Esophagus squamous epithelium (tissue), 5 donors: ENCODE measurements at places on chromosomes 7 and 10. TPM values are rescaled to one million over a fixed set of nuclear protein-coding genes. Genes with fewer than 3 reads are reported as not detected.

The LIPK gene
- total RNA-seq: 1.9 TPM

The SEC31B gene
- total RNA-seq: 2.6 TPM

The MYO1G gene
- total RNA-seq: 1.3 TPM

The LIPF gene
- total RNA-seq: not detected

The OR13A1 gene
- total RNA-seq: 0.21 TPM

The BMPER gene
- total RNA-seq: 0.76 TPM

The PPP1R9A gene
- total RNA-seq: 6.3 TPM

- no peak overlapping the region for H3K4me3 ChIP-seq
- no peaks in the 10 kb centered on the region for H3K27me3 ChIP-seq
- DNase-seq: no peak
- no peaks in the 10 kb centered on the region for H3K36me3 ChIP-seq
- no peaks in the 10 kb centered on the region for H3K4me1 ChIP-seq
- H3K27ac ChIP-seq: no peak overlapping the region
These were observed 22.8 kb downstream of the PPIA start for GRCh38 chr7:44819292-44819691.

DNA sequence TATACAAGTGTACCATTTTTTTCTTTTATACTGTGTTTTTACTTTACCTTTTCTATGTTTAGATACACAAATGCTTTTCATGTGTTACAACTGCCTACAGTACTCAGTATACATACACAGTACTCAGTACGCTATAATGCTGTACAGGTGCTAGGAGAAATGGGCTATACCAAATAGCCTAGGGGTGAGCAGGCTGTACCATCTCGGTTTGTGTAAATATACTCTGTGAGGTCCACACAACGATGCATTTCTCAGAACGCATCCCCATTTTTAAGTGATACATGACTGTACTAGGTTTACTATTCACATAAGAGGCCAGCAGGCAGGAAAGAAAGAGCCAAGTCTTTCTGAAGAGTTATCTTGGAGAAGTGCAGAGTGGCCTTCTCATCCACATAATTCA lies 426.4 kb upstream of the MTPN start:
- no peak for DNase-seq
- no peak overlapping the region for H3K27ac ChIP-seq
- no peaks in the 10 kb centered on the region for H3K36me3 ChIP-seq
- no peaks in the 10 kb centered on the region for H3K27me3 ChIP-seq

- DNase-seq: no peak
- H3K4me3 ChIP-seq: no peak overlapping the region
- no peak overlapping the region for H3K27ac ChIP-seq
- H3K4me1 ChIP-seq: no peaks in the 10 kb centered on the region
- no peaks in the 10 kb centered on the region for H3K36me3 ChIP-seq
These were observed 93.6 kb downstream of the HGF start for GRCh38 chr7:81676105-81676811.

DNA sequence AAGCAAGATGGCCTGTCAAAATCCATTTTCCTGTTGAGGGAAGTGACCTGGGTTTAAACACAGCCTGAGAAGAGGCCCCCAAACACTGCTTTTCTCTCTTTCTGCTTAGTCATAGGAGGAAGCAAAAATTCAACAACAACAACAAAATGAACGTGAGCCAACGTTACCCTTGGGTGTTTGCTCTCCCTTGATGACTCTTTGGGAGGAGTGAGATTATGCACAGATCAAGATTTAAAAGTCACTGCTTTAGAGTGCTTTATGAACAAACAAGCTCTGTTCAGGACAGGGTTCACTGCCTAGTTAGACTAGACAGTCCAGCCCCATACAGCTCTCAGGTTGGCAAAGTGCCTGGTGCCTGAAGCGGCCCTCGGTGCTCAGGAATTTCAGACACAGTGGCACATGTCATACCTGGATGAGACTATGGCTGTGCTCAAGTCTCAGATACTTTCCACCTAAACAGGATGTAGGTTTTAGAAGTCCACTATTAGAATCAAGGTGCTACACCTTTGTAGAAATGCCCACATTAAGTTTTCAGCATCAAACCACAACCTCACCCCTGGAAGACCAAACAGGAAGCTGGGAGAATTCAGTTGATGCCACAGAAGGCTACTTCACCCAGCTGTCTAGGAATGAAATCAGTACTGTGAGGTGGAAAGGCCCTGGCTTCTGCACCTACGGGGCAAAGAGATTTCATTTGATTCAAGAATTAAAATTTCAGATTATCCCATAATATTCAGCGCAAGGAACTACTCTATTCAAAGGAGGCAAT lies 38.7 kb downstream of the DENND11 start:
- no peaks in the 10 kb centered on the region for H3K27me3 ChIP-seq
- peaks cover 84% of the 10 kb centered on the region for H3K36me3 ChIP-seq
- DNase-seq: no peak
- H3K27ac ChIP-seq: peak overlapping the region; percentile 70
- no peak overlapping the region for H3K4me3 ChIP-seq
- H3K4me1 ChIP-seq: no peaks in the 10 kb centered on the region

DNA sequence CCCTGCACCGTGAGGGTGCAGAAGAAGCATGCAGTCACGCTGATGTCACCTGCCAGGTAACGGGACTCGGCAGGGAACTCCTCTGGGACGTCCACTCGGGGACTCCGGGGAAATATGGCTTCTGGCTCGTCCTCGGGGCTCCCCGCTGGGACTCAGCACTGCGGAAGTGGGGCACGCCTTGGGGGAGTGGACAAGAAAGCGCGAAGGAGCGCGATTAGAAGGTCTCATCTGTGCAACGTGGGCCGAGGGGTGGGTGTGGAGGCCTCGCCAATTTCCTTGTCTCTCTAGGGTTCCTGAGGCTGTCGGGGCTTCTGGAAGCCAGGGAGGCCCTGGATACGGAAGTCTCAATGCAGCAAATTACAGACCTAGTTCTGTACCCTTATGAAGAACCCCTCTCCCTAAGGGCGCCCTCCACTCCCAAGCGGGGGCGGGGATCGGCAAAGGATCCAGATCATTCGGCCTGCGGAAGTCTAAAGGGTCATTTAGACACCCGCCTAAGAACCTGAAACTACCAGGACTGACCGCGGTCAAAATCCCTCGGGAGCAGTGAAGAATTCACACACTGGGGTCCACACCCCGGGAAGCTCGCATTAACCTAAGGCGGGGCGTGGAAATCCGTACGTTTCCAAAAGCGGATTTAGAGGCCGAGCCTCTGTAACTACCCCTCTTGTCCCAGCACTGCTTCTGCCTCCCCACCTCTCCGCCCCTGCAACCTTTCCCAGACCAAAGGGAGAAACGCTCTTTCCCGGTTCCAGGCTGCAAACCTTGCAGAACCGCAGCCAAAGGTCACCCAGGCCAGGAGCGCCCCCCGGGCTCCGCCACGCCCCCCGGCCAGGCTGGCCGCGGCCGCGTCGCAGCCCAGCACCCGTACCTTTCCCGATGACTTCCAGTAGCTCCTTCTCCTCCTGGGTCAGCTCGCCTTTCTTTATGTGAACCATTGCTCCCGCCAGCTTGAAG lies 640 bp downstream of the ANKMY2 start:
- peak overlapping the region; percentile 97 for H3K27ac ChIP-seq
- DNase-seq: no peak
- H3K4me3 ChIP-seq: peak overlapping the region; percentile 85
- no peaks in the 10 kb centered on the region for H3K27me3 ChIP-seq
- peaks cover 53% of the 10 kb centered on the region for H3K4me1 ChIP-seq

DNA sequence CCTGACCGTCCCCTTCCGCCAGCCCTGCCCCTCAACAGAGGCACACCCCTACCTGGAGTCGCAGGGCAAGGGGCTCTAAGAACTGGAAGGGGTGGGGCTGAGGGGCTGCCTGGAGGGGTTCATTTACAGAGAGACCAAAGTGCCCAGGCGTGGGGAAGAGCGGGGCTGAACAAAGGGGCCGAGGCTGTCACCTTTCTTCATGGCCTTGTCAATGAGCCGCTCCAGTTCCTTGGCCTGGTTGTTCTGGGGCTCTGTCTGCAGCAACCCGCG lies 2.3 kb upstream of the CLDN15 start:
- no peak for DNase-seq
- H3K27me3 ChIP-seq: no peaks in the 10 kb centered on the region
- H3K27ac ChIP-seq: peak overlapping the region; percentile 48
- H3K4me3 ChIP-seq: no peak overlapping the region
- H3K4me1 ChIP-seq: peaks cover 96% of the 10 kb centered on the region

DNA sequence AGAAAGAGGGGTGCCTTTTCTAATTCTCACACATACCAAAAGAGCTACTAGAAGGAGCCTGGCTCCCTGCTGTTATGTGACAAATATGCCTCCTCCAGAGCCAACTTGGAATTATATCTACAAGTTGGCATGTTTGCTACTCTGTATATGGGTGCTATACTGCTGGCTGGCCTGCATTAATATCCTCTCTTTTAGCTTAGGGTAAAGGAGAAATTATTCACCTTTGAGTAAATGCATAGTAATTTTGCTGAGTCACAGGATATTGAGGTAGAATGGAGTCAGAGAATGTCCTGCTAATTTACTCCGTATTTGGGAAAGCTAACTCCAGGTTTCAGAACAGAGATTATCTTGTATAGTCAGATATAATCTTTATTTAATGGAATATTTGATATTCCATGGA lies 24.2 kb upstream of the LIPN start:
- DNase-seq: no peak
- H3K4me1 ChIP-seq: no peaks in the 10 kb centered on the region
- H3K27ac ChIP-seq: no peak overlapping the region
- no peak overlapping the region for H3K4me3 ChIP-seq
- no peaks in the 10 kb centered on the region for H3K36me3 ChIP-seq

DNA sequence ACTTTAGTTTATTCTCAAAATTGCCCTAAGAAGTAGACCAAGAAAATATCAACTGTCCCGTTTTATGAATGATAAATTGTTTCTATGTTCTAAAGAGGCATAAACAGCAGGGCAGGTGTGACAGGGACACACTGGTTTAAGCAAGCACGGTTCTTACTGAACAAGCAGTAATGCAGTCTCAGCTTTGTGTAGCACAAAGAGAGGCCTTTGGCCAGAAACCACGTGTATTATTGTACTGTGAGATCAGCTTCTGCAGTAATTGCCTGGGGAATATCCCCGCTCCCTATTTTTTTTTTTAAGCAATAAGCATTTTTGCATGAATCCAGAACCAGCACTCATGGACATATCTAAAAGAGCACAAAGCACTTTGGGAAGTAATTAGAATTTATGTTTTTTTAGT lies 255.4 kb downstream of the WDR11 start:
- no peaks in the 10 kb centered on the region for H3K27me3 ChIP-seq
- DNase-seq: no peak
- no peak overlapping the region for H3K27ac ChIP-seq
- no peaks in the 10 kb centered on the region for H3K4me1 ChIP-seq
- H3K4me3 ChIP-seq: no peak overlapping the region

- no peak overlapping the region for H3K27ac ChIP-seq
- no peaks in the 10 kb centered on the region for H3K27me3 ChIP-seq
- no peak for DNase-seq
- peak overlapping the region; percentile 38 for H3K4me3 ChIP-seq
These were observed 551 bp downstream of the KCND2 start for GRCh38 chr7:120273476-120273975.

- H3K27ac ChIP-seq: peak overlapping the region; percentile 61
- no peak overlapping the region for H3K4me3 ChIP-seq
- H3K36me3 ChIP-seq: no peaks in the 10 kb centered on the region
- H3K27me3 ChIP-seq: no peaks in the 10 kb centered on the region
- no peaks in the 10 kb centered on the region for H3K4me1 ChIP-seq
These were observed 46.9 kb upstream of the STK17A start for GRCh38 chr7:43535810-43536585.

DNA sequence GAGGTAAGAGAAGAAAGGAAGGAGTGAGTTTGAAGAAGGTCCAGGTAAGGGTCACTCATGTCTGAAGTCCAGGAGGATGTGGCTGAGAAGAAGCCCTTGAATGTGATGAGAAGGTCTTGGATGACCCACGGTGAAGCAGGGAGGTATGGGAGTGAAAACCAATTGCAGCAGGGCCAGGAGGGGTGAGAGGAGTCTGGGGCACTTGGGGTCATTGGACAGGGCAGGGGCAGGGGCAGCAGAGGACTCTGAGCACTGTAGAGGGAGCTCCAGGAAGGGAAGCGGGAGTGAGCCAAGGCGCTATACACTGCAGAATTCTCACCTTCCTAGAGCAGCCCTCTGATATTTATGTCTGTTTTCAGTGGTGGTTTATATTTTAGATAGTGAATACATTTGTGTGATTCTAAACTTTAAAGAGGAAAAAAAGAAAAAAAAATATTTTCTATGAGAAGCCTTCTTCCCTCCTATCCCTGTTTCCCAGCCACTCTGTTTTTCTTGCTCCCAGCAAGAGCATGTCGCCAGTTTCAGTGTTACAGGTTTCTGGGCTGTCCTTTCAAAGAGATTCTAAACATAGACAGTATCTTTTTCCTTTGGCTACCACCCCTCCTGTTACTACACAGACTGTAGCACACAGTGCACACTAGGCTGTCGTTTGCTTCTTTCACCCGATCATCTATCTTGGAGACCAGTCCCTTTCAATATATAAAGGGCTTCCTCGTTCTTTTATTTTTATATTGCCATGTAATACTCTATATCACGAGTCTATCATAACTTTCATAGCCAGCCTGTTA lies 24.5 kb downstream of the BLVRA start:
- H3K4me3 ChIP-seq: no peak overlapping the region
- no peaks in the 10 kb centered on the region for H3K27me3 ChIP-seq
- H3K4me1 ChIP-seq: peaks cover 4% of the 10 kb centered on the region
- H3K27ac ChIP-seq: no peak overlapping the region
- no peak for DNase-seq

DNA sequence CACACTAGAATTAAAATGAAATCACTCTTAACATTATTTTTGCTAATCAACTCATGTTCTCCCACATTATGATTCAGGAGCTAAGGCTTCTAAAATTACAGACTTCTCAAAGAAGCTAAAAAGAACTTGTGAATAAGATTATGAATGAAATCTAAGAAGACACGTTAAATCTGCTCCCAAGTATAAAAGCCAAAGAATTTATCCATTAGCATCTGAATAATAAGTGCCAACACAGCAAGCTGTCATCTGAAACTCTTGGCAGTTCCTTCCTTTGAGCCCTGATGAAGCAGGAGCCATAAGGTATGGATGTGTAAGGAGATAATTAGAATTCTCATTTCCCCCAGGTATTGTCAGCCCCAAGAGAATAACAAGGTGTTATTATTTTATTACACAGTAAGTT lies 50.3 kb downstream of the TPK1 start:
- H3K4me3 ChIP-seq: no peak overlapping the region
- H3K27ac ChIP-seq: no peak overlapping the region
- no peak for DNase-seq

GRCh38 chr10:52308251-52309031 lies 5.6 kb upstream of the DKK1 start:
- H3K27ac ChIP-seq: no peak overlapping the region
- H3K36me3 ChIP-seq: no peaks in the 10 kb centered on the region
- H3K4me1 ChIP-seq: peaks cover 17% of the 10 kb centered on the region
- no peaks in the 10 kb centered on the region for H3K27me3 ChIP-seq
- H3K4me3 ChIP-seq: peak overlapping the region; percentile 64
- no peak for DNase-seq

GRCh38 chr10:89182894-89183293 lies 24.2 kb downstream of the CH25H start:
- no peak for DNase-seq
- no peak overlapping the region for H3K4me3 ChIP-seq
- H3K27ac ChIP-seq: no peak overlapping the region
- peaks cover 6% of the 10 kb centered on the region for H3K4me1 ChIP-seq

GRCh38 chr7:94418851-94419250 lies 24.2 kb downstream of the COL1A2 start:
- no peak overlapping the region for H3K27ac ChIP-seq
- H3K4me3 ChIP-seq: no peak overlapping the region
- no peaks in the 10 kb centered on the region for H3K27me3 ChIP-seq
- no peaks in the 10 kb centered on the region for H3K36me3 ChIP-seq
